ENCODE measurements at places on chromosomes 5 and 9.

- DNase-seq, result no peak
These were observed 49.4 kb downstream of the NUP214 start for GRCh38 chr9:131174681-131175239.

DNA sequence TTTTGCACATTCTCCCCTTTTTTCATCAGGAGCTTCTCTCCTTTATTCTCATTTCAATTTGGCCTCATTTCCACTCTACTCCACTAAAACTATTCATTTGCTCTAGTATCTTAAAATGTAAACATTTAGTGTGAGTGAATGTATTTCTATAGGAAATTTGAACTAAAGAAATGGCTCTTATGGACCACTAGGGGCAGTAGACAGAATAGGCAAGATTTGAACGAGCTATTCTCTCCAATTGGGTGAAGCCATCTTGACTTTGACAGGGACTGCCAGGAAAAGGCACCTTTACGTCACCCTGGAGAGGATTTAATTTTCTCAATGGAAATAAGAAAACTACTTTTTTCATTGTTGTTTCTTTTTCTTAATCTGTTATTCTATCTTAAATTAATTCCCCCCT is 666.3 kb downstream of the DNAH5 start:
- no peak for DNase-seq

DNA sequence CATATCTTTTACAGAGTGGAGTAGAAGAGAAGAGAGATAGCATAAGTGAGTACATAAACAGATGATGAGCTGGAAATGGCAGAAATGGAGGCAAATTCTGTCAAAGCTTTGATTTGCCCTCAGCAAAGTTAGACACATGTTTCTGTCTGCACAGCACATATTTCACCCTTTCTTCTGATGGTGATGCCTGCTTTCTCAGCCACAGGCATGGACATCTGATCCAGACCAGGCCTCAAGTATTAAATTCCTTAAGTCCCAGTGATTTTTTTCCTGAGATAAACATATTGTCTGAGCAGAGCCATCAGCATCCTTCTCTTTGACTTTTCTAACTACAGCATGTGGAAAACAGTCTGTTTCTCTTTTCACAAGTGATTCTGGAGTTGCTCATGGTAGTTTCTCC is 409.8 kb downstream of the MAN2A1 start:
- no peak for DNase-seq

DNA sequence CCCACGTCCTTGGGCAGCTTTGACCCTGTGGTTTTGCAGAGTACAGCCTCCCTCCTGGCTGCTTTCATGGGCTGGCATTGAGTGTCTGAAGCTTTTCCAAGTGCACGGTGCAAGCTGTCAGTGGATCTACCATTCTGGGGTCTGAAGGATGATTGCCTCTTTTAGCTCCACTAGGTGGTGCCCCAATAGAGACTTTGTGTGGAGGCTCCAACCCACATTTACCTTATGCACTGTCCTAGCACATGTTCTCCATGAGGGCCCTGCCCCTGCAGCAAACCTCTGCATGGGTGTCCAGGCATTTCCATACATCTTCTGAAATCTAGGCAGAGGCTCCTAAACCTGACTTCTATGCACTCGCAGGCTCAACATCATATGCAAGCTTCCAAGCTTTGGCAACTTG is 644.2 kb upstream of the CDH9 start:
- no peak for DNase-seq

GRCh38 chr9:18890372-18890771 is 142.6 kb downstream of the SAXO1 start:
- peak; percentile 30 for DNase-seq
